ENCODE measurements at places on chromosomes 1 and 21.

GRCh38 chr1:62415687-62416086, 21.2 kb upstream of the USP1 start:
- DNase-seq: no peak

DNA sequence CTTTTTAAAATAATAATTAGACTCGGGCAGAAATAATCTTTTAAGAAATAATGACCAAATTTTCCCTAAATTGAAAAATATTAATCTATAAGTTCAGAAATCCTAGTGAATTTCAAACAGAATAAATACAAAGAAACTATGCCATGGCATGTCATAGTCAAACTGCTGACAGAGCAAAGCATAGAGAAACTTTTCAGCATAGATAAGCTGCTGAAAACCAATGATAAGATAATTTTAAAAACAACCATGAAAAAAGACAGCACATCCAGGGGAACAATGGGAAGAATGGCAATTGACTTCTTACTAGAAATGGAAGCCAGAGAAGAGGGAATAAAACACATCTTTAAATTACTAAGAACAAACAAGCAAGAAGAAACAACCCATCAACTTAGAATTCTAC, 19.8 kb downstream of the CD1D start:
- DNase-seq: no peak

DNA sequence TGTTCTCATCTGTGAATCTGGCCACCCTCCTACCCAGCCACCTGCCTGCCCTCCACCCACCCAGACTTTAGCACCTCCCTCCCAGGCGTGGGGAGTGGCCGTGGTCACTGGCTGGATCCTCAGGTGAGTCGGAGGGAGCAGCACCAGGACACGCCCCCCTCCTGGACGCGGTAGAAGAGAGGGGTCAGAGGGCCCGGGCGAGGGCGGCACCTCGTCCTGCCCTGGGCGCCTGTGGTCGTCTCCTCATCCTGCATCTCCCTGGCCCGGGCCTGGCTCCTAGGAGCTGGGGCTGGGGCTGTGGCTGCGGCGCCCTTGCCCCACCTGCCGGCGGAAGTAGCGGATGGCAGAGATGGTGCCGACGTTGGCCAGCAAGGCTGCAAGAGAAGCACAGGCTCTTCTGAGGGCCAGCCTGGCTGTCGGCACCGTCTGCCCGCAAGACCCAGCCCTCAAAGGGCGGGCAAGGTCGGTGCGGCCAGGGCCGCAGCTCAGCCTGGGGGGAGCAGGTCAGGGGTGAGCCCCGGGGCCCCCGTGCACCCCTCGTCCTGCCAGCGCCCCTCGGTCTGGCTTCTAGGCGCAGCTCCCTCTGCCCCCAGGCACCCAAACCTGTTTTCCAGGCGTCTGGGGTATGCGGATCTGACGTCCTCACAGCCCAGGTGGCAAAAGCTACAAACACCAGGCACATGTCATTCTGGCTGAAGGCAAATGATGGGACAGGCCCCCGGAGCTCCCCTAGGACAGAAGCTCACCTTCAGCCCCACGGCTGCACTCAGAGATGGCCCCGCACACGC, 5.8 kb downstream of the PERM1 start:
- DNase-seq: peak; percentile 57

DNA sequence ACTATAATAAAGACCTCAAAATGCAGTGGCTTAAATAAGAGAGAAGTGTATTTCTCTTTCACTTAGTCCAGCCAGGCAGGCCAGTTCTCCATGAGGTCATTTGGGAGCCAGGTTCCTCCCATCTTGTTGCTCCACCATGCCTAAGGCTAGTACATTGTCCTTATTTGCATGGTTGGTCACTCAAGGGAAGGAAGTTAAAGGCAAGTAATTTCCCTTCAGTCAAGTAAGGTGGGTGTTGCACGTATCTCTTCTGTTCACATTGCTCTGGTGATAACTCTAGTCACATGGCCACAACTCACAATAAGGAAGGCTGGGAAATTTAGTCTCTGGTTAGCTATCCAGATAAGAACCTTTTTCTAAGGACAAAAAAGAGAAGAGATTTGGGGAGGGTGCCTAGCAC, 27.2 kb upstream of the TADA1 start:
- no peak for DNase-seq

DNA sequence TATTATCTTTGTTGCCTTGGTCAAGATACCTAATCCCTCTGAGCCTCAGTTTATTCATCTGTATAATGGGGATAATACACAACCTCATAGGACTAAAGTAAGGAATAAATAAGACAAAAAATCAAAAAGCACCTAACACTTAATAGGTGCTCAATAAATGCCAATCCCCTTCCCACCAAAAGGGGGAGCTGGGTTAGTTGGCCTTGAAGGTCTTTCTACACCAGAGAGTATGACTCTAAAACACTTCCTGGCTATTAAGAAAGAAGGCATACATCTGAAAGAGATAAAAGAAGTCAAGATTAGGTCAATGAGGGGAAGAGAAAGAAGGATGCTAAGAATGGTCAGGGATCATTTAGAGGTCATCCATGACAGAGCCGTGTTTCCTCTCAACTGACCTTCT, 11.1 kb downstream of the VSIG8 start:
- DNase-seq: no peak

DNA sequence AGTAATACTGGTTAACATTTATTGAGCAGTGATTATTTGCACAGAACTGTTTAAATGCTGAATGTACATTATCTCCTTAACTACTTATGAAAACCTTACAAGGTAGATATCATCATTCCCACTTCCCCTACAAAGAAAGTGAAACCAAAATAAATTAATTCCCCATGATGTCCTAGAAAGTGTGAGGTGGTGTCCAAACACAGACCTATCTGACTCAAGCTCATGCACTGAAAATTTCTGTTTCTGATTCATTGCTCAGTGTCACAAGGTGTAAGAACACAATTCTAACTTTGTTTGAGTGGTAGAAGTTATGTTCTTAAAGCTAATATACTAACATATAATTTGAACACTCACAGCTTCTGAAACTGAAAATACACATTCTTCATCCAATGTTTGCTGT, 178.7 kb downstream of the MRPL39 start:
- no peak for DNase-seq

DNA sequence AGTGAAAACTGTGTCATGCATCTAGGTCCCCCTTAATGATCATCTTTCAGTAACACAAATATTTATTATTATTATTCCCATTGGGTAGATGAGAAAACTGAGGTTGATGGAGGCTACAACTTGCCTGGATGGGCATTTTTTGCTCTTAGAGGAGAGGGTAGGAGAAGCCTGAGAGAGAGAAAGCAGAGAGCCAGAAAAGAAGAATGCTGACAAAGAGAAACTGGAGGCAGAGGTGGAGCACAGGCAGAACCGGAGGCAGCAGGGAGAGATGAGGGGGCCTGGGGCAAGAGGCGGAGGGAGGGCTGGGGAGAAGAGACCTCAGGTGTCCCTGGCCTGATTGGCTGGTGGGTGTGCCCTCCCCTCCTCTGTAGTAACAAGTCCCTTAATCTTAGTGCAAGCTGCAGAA, 4.1 kb downstream of the BLACAT1 start:
- DNase-seq: no peak

GRCh38 chr1:17539477-17540254, at the start of gene ARHGEF10L:
TSS of gene ARHGEF10L (plus strand) at chr1:17539698. CDS start at chr1:17580596, 40,898 bp downstream.
- no peak for DNase-seq

- no peak for DNase-seq
These were observed 60.3 kb downstream of the TMEM53 start for GRCh38 chr1:44613941-44614340.
